ENCODE measurements at places on chromosomes 4 and X.

DNA sequence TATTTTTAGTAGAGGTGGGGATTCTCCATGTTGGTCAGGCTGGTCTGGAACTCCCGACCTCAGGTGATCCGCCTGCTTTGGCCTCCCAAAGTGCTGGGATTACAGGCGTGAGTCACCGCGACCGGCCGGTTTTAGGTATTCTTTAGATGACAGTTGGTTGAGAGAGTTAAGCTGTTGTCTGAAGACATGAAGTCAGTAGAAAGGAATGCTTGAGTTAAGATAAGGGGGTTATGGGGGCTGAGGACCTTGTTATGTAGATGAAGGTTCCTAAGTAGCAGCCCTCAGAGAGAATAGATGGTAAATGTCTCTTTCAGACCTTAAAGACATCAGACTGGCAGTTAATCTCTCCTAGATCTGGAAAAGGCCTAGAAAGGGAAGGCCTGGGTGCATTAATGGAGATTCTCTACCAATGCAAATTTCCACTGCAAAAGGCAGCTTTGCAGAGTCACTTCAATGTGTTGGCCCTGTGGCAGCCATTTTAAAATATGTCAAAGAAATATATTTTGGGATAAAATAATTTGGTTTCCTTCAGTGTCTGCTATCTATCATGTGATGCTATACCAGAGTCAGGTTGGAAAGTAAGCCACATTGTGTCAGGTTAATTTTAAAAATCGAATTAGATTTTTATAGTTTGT is 6.4 kb upstream of the ZNF674 start:
- no peak for DNase-seq

GRCh38 chr4:185096032-185096653 is 46.9 kb upstream of the SLC25A4 start:
- no peak for DNase-seq

DNA sequence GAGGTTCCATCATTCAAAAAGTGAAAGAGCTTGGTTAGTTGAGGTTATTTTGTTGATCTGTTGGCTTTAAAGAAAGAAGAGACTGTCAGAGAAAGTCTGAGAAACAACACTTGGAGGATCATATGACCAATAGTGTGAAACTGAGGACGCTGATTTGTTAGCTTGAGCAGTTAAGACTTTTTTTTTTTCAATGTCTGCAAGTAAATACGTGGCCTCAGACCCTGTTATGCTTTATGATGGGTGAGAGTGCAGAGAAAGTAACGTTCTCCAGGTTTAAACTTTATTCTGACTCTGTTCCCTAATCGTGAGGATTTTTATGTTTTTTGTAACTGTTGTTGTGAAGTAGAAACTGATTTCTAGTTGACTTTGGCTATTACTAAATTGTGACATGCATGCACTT is 45.9 kb downstream of the GAB1 start:
- DNase-seq, result no peak

GRCh38 chr4:127997534-127998388 is 32.6 kb downstream of the ABHD18 start:
- no peak for DNase-seq

DNA sequence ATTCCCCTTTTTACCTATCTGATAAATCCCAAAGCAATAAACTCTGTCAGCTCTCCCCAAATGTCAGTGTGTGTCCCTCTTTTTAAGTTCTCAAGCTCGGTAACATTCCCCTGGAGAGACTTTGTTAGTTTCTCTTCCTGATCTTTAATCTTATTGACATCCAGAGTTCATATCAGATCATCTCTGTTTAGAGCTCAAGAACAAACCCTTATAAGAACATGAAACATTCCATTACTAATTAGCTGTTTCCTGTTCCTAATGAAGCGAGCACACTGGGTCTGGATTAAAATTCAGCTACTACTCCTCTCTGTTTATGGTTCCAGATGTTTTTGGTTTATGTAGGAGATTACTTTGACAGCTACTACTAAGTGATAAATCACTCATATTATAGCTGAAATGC is 681.5 kb downstream of the DACH2 start:
- no peak for DNase-seq

- no peak for DNase-seq
Measured at GRCh38 chr4:174259580-174259979, 23.9 kb downstream of the FBXO8 start.

DNA sequence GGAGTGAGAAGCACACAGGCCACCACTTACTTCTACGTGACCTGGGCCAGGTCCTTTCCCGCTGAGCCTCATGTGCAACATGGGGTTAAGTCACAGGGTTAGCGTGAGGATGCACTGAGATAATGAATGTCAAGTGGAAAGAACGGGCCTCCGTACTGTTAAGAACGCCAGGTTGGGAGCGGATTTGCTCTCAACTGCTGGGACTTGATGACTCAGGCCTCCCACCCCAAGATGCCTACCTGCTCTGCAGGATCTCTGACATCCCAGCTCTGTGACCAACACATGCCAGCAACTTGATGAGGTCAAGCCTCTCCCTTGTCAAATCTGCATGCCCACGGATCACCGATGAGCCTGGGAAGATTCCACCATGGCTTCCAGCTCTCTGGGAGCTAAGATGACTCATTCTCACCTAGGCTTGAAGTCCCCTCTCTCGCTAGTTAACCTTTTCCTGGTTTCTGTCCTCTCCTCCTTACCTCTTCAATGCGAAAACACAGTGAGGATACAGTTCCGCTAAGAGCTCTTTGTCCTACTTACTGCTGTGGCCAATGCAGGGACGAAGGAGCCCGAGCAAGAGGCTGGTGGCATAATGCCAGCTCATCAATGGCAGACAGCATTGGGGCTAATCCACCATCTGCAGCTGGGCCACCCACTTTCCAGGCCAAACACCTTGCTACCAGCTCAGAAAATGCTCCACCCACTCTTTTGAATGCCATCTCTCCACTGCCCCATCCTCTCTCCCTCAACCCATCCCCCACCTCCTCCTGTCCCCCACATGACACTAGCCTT is 67.6 kb downstream of the PJA1 start:
- no peak for DNase-seq

DNA sequence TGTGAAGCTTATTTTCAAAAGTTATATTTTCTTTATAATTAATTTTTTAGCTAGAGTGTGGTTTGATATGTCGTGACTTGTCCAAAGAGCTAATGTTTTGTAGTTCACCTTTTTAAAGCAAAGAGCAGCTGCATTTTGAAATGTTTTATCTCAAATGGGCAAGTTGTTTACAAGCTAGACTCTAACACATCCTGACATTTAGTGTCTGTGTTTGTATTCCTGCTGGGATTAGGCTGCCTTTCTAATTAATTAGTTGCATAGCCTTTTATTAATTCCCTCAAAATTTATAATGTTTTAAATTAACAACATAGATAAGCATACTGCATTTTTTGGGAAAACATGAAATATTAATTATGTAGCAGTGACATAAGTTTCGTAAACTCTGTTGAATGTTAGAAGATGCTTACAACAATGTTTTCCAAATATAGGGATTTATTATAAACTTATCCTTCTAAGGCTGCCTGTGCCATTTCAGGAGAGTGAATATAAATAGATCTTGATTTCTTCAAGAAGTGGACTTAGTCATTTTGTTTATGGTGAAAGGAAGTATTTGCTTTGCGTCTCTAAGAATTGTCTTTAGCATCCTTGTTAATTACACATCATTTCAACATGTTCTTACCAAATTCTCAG is 37.7 kb upstream of the NUDT6 start:
- no peak for DNase-seq

DNA sequence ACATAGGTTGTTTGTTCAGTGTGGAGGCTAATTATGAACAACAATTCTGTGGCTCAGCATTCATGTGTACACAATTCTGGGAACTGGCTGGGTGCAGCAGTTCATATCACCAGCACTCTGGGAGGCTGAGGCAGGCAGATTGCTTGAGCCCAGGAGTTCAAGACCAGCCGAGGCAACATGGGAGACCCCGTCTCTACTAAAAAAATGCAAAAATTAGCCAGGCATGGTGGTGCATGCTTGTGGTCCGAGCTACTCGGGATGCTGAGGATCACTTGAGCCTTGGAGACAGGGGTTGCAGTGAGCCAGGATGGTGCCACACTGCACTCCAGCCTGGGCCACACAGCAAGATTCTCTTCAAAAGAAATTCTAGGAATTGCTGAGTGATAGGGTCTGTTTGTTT is 4.5 kb upstream of the PPP2R2C start:
- no peak for DNase-seq

- DNase-seq, result no peak
Measured at GRCh38 chrX:46913667-46914066, 1.4 kb downstream of the JADE3 start.

DNA sequence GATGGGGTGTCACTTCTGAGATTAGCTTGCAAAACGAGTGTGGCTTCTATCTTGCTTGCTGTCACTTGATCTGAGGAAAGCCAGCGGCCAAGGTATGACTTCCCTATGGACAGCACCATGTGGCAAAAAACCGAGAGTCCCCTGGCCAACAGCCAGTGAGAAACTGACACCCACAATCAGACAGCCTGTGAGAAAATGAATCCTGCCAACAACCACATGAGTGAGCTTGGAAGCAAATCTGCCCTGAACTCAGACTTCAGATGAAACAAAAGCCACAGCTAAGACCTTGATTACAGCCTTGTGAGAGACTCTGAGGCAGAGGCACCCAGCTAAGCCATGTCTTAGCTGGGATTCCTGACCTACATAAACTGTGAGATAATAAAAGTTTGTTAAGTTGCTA is 45.5 kb downstream of the PPP1R2C start:
- no peak for DNase-seq

GRCh38 chrX:69137371-69138117 is 27.7 kb downstream of the PJA1 start:
- DNase-seq, result no peak

DNA sequence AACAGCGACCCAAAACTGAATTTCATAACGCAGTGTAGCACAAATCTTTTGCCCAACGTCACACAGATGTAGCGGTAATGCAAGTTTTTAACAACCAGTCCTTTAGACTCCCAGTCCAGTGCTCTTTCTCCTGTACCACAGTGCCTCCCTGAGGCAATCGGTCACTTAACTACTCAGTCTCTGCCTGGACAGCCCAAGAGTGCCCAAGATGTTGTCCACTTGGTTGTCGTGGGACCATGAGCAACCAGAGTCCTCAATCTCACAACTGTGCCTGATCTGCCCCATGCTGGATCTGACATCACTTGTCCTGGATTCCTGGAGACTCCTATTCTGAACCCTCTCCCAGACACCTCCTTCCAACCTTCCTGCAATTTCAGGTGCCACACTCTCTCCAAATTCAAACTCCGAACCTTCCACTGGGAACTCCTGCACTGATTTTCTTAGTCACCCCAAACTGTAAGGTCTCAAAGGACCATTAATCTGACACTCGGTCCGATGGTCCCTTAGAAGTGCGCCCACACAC is 702 bp downstream of the MMGT1 start:
- DNase-seq, result no peak

DNA sequence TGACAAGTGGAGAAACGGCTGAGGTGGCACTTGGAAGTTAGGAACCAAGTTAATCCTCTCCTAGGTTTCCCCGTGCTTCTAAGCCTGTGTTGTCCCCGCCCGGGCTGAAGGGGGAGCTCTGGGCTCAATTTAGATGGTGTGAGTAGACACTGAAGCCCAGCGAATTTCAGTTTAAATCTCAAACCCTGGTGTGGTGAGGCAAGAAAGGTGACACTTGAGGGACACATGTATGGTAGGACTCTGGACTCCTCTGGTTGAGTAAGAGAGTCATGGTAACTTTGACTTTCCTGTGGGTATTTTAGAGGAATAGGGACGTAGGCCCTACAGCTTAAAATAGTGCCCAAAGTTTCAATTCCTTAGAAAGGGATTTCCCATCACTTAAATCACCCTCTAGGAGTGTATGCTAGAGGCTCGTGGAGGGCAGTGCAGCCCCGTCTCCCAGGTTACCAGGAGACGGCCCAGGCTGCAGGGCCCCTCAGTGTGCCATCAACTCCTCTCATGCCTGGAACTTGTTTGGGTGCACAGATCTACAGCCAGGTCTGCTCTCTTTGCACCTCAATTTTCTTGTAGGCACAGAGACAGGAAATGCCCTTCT is 24.0 kb downstream of the HAND2 start:
- no peak for DNase-seq

DNA sequence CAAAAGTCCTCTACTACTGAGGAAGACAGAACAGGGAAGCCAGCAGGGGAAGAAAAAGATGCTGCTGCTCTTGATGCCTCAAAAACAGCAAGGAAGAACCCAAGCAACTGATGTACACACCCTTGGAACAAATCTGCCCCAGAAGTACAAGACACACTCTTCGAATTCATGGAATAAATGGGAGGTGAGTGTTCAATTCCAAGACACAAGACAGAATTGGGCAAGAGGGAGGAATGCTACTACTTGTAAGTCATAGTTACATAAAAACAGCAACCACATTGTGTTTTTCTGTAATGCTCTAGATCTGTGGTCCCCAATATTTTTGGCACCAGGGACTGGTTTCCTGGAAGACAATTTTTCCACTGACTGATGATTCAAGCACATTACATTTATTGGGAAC is 58.0 kb upstream of the H2AZ1 start:
- DNase-seq, result no peak

GRCh38 chr4:21948347-21949072 is at the start of gene KCNIP4:
Gene KCNIP4 (minus strand): TSS chr4:21948772.
- DNase-seq, result no peak

- no peak for DNase-seq
Measured at GRCh38 chrX:31349515-31349914, 277.7 kb upstream of the FTHL17 start.

DNA sequence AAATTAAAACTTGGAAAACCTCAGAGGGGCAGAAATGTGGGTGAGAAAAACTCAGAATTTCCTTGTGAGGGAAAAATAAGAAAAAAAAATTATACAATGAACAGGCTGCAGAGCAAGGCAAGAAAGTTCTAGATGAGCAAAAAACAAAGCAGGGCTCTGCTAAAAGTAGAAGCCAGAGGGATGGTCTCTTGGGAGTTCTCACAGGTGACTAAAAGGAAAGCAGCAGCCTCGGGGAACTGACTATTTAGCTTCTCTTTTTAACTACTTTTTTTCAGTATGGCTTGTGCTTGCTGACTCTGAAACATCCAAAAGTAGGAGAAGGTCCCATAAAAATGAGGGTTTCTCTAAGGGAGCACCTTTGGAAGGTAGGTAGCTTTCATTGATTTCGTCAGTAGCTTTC is 36.4 kb downstream of the PCDH19 start:
- DNase-seq, result no peak

- no peak for DNase-seq
Measured at GRCh38 chrX:75074475-75074874, 81.6 kb downstream of the ABCB7 start.

- DNase-seq, result no peak
Measured at GRCh38 chr4:102867278-102868152, 1.3 kb upstream of the CISD2 start.

All from T follicular helper cell (primary cell).